ENCODE measurements at places on chromosomes 5 and 9. TPM values are rescaled to one million over a fixed set of nuclear protein-coding genes. Genes with fewer than 3 reads are reported as not detected.

The NPR3 gene
- 1.4 TPM for total RNA-seq

The CA9 gene
- total RNA-seq = not detected

The DAB2IP gene
- total RNA-seq = 103 TPM

The SREK1 gene
- 98.0 TPM for total RNA-seq

The IL33 gene
- total RNA-seq = 49.7 TPM

The CKMT2 gene
- total RNA-seq = 6.6 TPM

The SHOC1 gene
- total RNA-seq = 0.16 TPM

The IPO11 gene
- 48.9 TPM for total RNA-seq

The PRR16 gene
- 4.2 TPM for total RNA-seq

The CCNI2 gene
- 5.8 TPM for total RNA-seq

The HEMGN gene
- not detected for total RNA-seq

The CEP78 gene
- 10.2 TPM for total RNA-seq

The ANKRD31 gene
- 1.0 TPM for total RNA-seq

The HTR4 gene
- total RNA-seq = not detected

The OR1L8 gene
- not detected for total RNA-seq

The ARHGEF28 gene
- total RNA-seq = 34.5 TPM

The GRXCR2 gene
- total RNA-seq = not detected

The TENT4A gene
- 28.9 TPM for total RNA-seq

The FBLL1 gene
- 0.83 TPM for total RNA-seq

The ARL14EPL gene
- not detected for total RNA-seq
